ENCODE measurements at places on chromosomes 16 and 17. TPM values are rescaled to one million over a fixed set of nuclear protein-coding genes. Genes with fewer than 3 reads are reported as not detected.
A peak's percentile ranks its signal among the peaks of the same experiment; 100 is the strongest.

Gene IRX5
- 1.5 TPM for total RNA-seq

DNA sequence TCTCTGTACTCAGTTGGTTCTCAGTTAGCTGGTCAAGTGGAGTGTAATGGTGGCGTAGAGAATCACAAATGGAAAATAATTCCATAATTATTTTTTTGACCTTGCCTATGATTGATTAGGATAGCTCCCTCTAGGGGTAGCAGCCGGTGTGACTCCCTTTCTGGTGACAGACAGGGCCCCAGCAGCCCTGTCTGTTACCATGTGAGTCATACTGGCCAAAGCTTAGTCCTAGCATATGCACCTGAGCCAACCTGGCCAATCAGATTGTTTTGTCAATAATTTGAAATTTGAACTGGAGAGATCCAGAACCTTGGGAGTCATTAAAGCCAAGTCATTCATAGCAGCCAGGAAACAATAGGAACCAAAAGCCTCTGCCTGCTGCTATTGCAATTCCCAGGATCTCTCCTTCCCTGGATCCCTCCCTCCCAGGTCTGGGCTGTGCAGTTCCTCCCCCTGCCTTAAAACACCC, 5.6 kb downstream of the PNPO start:
- DNase-seq, result peak; percentile 79

DNA sequence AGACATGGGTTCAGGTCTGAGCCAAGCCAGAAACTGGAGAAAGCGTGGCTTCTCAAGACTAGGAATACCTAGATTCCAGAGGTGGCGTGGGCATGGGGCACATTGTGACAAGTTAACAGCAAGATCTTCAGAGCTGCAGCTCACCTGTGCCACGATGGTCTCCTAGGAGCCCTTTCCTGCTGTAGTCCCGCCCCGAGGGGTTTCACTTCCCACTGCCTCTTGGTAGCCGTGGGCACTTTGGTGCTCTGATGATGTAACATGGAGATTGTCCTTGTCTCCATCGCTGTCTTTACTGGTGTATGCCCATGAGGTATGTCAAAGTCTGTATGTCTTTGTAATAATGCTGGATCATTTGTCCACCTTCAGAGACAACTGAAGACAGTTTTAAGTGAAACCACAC, 89.7 kb downstream of the WWOX start:
- DNase-seq, result no peak

DNA sequence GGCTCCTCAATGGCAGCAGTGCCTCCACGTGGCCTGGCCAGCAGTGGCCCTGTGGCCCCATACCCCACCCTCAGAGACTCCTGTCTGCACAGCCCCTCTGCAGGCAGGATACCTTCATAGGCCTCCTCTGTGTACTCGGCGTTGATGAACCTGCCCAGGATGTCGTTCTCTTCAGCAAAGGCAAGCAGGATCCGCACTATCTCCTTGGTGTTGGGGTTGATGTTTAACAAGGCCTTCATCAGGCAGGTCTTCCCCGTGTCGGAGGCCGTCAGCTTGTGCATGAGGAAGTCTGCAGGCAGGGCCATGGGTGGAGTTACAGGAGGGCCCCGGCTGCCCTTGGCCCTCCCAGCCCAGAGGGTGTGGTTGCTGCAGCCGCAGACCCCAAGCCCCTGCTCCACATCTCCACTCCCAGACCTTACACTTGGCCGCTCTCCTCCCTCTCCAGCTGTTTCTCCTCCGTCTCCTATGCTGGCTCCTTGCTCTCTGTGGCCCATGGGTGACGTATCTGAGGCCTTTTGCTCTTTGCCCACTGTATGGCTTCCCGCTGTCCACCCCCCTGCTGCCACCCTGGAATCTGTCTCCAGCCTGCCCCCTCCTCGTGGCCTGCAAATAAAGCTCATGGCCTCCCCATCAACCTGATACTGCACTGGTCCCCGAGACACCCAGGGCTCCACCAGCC, 15.1 kb downstream of the TRPV3 start:
- DNase-seq, result no peak

DNA sequence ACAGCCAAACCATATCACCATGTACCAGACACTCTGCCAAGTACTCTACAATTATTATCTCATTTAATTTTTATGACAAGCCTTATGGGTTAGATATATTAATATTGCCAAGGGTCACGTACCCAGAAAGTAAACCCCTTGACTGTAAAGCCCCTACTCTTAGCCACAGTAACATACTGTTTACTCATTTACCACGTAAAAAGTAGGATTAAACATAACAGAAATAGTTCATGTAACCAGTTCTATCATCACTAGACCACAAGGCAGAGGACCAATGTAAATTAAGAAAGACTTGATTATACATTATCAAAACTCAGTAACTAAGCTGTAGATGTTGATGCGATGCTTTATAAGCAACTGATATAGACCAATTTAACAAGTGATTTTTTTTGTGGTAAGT, 101.5 kb upstream of the CNTNAP4 start:
- no peak for DNase-seq

- no peak for DNase-seq
Measured at GRCh38 chr17:68185820-68186219, 62.0 kb upstream of the AMZ2 start.
